ENCODE measurements at places on chromosomes 1 and 21.

- no peak for DNase-seq
Observed at GRCh38 chr1:4677608-4678007, 23.2 kb downstream of the AJAP1 start.

DNA sequence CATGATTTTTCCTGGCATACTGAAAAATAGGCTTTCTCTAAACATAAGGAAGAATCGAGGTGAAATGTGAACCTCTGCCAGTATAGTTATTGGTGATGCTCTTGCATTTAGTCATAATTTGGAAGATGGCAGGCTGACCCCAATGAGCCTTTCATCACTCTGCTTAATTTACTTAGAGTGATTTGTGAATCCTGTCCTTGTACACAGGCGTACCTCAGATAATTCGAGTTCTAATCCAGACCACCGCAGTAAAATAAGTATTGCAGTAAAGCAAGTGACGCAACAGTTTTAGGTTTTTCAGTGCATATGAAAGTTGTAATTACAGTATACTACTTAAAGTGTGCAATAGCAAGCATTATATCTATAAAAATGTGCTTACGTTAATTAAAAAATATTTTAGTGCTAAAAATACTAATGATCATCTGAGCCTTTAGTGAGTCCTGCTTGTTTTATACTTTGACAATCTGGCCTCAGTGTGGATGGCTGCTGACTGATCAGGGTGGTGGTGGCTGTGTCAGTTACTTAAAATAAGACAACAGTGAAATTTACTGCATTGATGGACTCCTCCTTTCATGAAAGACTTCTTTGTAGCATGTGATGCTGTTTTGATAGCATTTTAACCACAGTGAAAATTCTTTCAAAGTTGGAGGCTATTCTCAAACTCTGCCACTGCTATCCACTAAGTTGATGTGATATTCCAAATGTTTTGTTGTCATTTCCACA, 1.7 kb downstream of the PKNOX1 start:
- DNase-seq = no peak

DNA sequence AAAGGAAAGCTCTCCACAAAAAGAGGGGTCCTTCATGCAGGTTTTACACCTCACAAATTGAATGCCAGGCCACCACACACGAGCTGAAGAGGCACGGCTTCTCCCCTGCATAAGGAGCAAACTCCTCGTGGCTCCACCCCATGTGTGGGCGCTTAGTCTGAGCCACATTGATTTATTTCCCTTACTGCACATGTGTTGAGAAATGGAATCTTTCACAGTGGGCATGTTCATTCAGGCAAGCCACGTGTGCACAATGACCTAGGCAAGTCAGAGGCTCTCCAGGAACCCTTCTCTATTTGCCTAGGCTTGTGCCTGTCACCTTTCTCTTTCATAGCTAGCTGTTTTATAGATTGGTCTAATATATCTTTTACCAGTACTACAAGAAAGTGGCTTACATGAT, 120.5 kb downstream of the LTN1 start:
- DNase-seq = no peak

- no peak for DNase-seq
Observed at GRCh38 chr1:63937461-63938022, 163.7 kb downstream of the ROR1 start.

GRCh38 chr1:241532162-241532531, at the start of gene KMO:
Gene KMO (plus strand): TSS chr1:241532378. CDS start chr1:241532445, 67 bp downstream.
- no peak for DNase-seq

DNA sequence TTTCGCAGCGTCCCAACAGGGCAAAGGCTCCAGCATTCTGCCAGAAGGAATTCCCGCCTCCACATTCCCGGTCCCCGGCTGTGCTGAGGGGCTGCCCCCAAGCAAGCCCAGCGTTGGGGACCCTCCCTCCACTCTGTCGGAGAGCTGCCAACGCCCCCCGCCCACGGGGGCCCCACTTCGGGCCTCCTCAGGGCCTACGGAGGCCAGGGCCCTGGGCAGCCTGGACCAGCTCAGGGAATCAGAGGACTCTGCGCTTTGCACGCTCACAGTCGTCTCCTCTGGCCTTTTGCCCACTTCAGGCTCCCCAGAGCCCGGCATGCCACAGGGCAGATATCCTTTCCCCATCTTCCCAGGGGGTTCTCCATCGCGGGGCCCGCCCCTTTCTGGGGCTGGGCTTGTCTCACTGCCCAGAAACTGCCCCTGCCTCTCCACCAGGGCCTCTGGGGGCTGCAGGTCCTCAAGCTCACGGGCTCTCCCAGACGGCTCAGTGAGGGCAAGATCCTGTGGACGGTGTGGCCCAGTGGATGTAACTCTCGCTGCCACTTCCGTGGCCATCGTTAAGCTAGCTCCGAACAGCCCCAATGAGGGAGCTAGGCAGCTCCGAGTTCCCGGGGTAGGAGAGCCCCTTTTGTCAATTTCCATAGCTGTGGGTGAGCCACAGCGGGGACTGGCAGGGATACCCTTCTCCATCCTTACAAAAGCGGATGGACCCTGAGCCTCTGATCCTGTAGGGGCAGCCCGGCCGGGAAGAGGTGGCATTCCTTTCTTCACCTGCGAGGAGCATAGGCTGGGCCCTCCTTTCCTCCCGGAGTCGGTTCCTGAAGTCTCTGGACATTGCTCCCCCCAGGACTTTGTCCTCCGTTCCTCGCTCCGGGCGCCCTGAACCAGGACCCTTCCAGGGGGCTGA, 2.8 kb downstream of the ITPKB start:
- no peak for DNase-seq

DNA sequence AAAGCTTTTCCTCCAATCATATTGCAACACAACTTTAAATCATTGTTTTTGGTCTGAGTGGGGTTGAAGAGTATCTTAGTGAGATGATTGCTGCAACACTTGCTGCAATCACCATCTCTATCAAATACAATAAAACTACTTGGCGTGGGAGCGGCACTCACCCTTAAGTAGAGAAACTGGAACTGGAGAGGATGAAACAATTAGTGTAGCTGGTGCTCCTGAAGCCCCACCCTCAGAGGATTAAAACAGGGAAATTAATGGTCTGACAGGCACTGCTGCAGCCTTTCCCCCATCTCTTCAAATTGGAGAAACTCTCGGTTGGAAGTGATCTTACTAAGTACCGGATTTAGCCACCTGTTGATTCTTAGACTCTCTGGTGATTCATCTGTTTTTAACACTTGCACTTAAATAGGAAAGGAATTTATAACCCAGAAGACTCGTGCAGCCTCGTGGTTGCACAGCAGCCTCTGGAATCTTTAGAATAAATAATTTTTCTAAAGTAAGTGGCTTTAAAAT, 80.5 kb upstream of the KIF26B start:
- no peak for DNase-seq

DNA sequence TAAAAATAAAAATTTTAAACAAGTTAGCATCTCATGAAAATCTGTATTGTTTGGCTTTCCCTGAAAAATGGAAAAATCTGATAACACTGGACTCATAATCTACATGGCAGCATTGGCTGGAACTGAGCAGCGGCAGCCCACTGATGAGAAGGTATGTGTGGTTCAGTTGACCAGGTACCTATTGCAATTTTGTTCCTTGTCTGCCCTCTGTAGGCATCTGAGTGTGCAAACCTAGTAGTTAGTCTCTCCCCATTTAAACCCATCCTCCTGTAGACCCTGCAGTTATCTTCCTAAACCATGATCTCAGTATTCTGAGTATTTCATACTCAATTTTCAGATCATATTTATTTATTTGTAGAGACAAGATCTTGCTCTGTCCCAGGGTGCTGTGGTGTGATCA, 59.4 kb upstream of the SERBP1 start:
- no peak for DNase-seq

GRCh38 chr1:10835822-10836421, 39.5 kb upstream of the CASZ1 start:
- DNase-seq = peak; percentile 12

DNA sequence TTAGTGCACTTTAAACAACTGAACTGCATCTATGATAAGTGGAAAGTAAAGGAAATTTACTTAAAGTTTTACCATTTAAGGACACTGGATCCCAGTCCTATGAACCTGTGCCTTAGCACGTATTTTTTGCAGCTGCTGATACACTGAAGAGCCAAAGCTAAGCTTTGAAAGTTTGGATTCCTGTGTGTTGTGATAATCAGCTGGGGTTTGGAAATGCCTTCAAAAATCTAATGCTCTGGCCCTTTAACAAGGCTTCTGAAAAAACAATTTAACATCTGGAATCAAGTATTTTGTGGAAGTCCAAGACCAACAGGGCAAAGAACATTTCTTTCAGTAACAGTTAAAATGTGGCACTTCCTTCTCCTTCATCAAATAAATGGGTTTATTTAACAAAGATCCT, 51.8 kb downstream of the DDAH1 start:
- no peak for DNase-seq

DNA sequence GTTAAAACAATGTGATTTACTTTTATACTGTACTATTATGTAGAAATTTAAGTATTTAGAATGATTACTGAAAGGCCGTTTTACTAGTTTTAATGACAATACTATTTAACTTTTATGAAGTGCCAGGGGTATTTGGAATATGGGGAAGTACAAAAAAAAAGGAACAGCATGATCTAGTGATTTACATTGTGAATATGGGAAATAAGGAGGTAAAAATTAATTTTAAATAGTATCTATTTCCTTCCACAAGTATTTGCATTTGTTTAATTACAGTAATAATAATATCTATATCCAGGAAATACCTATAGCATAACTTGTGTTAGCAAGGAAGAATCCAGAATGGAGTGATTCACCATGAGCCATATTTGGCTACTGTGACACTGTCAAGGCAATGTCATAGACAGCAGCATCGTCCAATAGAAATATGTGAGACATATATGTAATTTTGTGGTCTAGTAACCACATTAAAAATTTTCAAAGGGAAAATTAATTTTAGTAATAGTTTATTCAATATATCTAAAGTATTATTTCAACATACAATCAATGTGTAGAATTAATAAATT, 22.0 kb downstream of the CNST start:
- DNase-seq = no peak

DNA sequence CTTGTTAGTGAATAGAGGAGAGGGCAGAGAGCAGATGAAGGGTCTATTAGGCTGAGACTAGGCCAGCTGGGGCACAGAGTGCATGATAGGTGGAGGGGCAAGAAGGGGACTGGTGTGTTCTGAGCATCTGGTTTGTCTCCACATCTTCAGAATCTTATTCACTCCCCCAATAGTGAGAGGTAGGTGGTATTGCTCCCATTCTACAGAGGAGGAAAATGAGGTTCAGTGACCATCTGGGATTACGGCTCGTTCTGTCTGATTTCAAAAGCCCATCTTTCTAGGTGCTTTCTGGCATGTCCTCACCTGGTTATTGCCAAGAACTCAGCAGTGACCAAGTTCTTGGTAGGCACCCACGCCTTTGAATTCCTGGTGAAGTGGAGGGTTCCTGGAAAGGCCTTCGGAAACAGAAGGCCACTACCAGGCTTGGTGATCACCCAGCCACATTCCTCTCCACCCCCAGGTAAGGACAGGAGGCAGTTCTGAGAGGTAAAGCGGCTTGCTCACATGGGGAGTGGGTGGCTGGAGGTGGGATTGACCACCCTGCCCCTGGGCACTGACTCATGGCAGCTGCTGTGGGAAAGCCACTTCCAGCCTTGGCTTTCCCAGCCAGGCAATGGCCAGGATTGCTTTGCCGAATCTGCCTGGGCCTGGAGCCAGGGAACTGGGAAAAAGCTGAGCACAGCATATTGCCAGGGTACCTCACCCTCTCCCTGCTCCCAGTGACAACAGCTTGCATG, 18.8 kb upstream of the CITED4 start:
- DNase-seq = no peak

DNA sequence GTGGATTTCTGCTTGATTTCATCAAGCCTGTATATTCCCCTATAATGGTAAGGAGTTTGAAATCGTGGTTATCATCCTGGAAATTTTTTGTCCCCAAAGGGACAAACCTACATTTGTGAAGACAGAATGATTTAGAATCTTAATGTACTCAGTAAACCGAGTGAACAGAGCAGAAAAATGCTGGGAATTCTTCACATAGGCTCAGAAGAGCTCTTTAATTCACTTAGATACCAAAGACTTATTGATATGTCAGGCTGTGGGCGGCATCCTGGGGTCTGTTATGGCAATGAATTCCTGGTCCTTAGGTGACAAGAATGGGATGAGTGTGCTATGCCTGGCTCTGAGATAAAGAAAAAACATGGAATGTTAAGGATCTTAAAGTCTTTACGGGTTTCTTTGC, 74.9 kb downstream of the ROR1 start:
- no peak for DNase-seq

GRCh38 chr1:169326261-169326955, 41.2 kb downstream of the NME7 start:
- DNase-seq = no peak

DNA sequence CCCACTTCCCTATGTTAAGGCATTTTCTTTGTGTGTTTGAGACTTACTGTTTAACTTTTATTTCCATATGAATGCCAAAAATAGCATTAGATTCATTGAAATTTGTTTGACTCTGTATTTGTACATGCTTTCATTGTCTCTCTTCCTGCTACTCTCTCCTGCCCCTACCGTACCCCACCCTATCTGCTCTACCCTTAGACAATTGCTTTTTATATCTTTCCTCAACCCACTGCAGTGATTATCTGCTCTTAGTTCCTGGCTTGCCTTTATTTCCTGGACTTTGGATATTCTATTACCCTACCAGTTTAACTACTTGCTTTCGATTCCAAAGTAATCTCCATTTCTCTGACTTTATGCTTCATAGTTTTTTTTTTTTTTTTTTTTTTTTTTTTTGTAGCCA, 10.5 kb downstream of the RAVER2 start:
- DNase-seq = no peak

DNA sequence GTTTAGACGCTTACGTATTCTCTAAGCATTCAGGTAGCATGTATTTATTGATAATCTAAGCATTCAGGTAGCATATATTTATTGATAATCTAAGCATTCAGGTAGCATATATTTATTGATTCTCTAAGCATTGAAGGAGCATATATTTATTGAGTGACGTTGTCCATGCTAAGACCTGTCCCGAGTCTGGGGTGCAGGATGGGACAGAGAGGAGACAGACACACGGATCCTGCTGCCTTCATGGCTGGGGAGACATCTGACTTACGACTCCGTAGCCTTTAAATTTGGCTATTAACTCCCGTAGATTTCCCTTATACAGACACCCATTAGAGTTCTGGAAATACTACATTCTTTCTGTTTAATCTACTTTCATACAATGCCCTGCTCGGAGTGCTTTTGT, 982 bp downstream of the SCCPDH start:
- DNase-seq = no peak

DNA sequence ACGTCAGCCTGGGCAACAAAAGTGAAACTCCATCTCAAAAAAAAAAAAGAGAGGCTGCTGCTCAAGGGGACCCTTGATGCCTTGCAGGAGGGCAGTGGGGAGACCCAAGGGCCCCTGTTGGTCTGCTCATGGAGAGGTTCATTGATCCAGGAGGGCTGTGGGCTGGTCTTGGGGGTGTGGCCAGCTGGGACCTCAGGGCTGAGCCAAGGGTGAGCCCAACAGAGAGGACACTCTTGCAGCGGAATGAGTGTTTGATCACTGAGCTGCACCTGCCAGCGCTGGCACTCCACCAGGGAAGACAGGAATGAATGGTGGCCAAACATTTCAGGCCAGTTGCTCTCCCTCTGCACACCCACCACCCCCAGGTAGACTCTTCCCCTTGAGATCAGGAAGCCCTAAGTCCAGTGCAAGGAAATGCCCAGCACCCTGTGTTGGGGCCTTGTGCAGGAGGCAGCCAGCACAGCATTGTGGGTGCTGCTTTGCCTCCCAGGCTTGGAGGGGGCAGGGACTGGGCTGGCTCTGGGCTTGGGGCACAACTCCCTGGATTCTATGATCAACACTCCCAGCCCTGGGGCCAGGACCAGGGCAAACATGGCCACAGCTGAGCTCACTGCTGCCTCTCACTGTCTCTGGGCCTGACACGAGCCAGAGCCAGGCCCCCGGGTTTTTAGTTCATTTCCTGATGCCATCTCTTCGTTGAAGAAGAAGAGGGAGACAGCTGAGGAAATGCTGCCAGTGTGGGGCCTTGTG, 50.7 kb downstream of the IRF2BP2 start:
- DNase-seq = no peak

Measured in astrocyte of the cerebellum (primary cell).